ENCODE measurements at places on chromosomes 2 and 18. TPM values are rescaled to one million over a fixed set of nuclear protein-coding genes. Genes with fewer than 3 reads are reported as not detected.

DNA sequence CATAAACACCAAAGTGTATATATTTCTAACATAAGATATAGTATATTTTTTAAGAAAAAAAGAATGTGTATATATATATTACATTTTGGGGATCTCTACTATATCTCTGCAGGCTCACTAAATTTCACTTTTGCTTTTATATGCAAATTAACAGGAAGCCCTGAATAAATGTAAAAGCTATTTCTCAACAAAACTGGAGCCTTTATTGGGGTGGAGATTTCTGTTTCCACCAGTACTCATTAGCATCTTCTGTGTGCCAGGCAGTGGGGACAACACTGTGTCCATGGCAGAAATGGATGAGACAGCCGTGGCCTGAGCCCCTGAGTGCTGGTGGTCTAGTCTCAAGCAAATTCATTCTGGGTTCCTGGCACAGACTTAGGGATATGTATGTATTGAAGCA is 41.3 kb downstream of the C18orf63 start:
- H3K27me3 ChIP-seq = no peaks in the 10 kb centered on the region
- no peak overlapping the region for H3K27ac ChIP-seq
- DNase-seq = no peak
- no peaks in the 10 kb centered on the region for H3K36me3 ChIP-seq
- H3K4me1 ChIP-seq = peaks cover 3% of the 10 kb centered on the region

GRCh38 chr2:34736482-34736881 is 1137.4 kb upstream of the FAM98A start:
- no peaks in the 10 kb centered on the region for H3K4me1 ChIP-seq
- H3K4me3 ChIP-seq = no peak overlapping the region
- no peaks in the 10 kb centered on the region for H3K27me3 ChIP-seq
- no peak overlapping the region for H3K27ac ChIP-seq
- no peaks in the 10 kb centered on the region for H3K36me3 ChIP-seq

DNA sequence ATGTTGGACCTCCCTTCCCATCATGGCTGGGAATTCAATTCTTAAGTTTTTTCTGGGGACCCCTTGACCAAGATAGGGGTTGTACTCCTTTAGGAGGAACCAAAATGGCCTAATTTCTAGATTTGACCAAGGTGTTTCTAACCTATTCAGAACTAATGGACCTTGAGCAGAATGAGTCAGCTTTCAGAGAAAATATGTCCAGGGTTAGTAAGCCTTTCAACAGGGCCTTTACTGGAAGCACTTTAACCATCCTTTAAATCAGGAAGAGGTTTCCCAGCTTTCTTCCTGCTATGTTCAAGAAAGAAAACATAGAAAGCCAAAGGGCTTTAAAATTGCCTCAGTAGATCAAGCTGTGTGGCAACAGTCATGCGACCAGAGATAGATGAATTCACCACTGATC is 1184.9 kb upstream of the ACVR2A start:
- H3K27me3 ChIP-seq = no peaks in the 10 kb centered on the region
- no peak overlapping the region for H3K4me3 ChIP-seq
- H3K4me1 ChIP-seq = no peaks in the 10 kb centered on the region
- no peak overlapping the region for H3K27ac ChIP-seq

- no peaks in the 10 kb centered on the region for H3K36me3 ChIP-seq
- DNase-seq = no peak
- no peaks in the 10 kb centered on the region for H3K27me3 ChIP-seq
- no peak overlapping the region for H3K27ac ChIP-seq
- H3K4me1 ChIP-seq = no peaks in the 10 kb centered on the region
Observed at GRCh38 chr18:76231402-76231801, 263.6 kb downstream of the ZNF516 start.

GRCh38 chr18:22167091-22167470 is 2.3 kb upstream of the GATA6 start:
- H3K27ac ChIP-seq = peak overlapping the region; percentile 98
- H3K4me3 ChIP-seq = peak overlapping the region; percentile 90
- peaks cover 5% of the 10 kb centered on the region for H3K36me3 ChIP-seq
- peak; percentile 74 for DNase-seq
- H3K27me3 ChIP-seq = no peaks in the 10 kb centered on the region

- H3K27ac ChIP-seq = no peak overlapping the region
- H3K4me3 ChIP-seq = no peak overlapping the region
- H3K4me1 ChIP-seq = peaks cover 7% of the 10 kb centered on the region
- no peaks in the 10 kb centered on the region for H3K27me3 ChIP-seq
Observed at GRCh38 chr2:111710085-111710484, 173.9 kb downstream of the ANAPC1 start.

DNA sequence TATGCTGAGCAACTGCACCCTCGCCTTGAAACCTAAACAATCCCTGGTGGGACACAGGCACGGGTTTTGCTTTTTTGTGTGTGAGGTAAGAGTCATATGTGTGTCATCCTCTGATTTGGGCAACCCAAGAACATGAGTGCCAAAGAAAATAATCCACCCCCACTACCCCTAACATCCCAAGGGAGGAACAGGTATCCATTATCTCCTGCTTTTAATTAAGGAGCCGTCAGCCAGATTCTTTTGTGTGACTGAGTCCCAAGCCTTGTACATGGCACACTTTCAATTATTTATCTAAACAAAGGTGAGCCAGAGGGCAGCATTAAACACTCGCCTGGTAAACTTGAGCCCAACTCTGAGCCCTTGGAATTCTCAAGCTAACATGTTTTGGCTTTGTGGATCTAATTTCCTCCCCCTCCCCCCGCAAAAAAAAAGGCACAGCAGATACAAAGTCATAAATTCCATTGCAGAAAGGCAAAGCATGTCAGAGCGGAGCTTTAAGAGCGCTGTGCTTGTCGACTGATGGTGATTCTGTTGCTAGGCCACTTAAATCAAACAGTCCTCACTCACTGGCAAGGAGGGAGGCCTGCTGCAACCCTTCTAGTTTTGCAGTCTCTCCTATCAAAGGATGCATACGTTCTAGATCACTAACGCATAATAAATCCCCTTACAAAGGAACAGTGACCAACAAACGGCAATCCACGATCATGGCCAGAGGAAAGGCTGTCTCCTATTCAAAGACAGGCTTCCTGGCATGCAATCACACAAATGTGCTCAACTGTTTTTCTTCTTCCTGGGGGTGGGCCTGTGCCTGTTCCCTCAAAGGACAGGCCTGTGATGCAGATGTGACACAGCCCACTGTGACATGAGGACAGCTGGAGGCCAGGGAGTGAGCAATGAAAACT is 143.5 kb upstream of the LMAN1 start:
- no peak for DNase-seq
- H3K4me3 ChIP-seq = no peak overlapping the region
- no peaks in the 10 kb centered on the region for H3K27me3 ChIP-seq
- H3K4me1 ChIP-seq = no peaks in the 10 kb centered on the region
- H3K27ac ChIP-seq = no peak overlapping the region

DNA sequence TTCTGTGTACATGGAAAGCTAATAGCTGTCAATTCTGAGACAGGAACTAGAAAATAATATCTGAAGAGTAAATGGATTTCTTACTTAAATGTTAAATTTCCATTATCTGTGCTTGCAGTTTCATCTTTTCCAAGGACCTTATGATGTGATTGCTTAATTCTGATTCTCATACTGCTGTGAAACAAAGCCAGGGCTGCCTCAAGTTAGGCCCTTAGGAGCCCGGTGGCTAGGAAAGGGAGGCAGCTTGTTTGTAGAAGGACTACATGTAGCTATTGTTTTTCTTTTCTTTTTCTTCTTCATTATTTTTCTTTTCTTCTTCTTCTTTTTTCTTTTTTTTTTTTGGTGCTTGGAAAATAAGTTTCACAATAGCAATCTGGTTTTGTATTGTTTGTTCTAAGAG is 50.5 kb downstream of the XRCC5 start:
- no peaks in the 10 kb centered on the region for H3K4me1 ChIP-seq
- no peak overlapping the region for H3K4me3 ChIP-seq
- no peak for DNase-seq
- H3K36me3 ChIP-seq = peaks cover 79% of the 10 kb centered on the region

- no peak overlapping the region for H3K4me3 ChIP-seq
- no peak for DNase-seq
- H3K4me1 ChIP-seq = no peaks in the 10 kb centered on the region
- H3K27me3 ChIP-seq = no peaks in the 10 kb centered on the region
Observed at GRCh38 chr2:47737191-47737975, 45.6 kb upstream of the MSH6 start.

- H3K4me3 ChIP-seq = no peak overlapping the region
- H3K4me1 ChIP-seq = no peaks in the 10 kb centered on the region
- no peak overlapping the region for H3K27ac ChIP-seq
- no peaks in the 10 kb centered on the region for H3K27me3 ChIP-seq
- DNase-seq = no peak
Observed at GRCh38 chr2:98025481-98026037, 29.8 kb upstream of the TMEM131 start.

GRCh38 chr18:2776601-2777000 is 70.2 kb upstream of the EMILIN2 start:
- no peak for DNase-seq
- H3K36me3 ChIP-seq = peaks cover 84% of the 10 kb centered on the region
- H3K27ac ChIP-seq = no peak overlapping the region
- H3K27me3 ChIP-seq = no peaks in the 10 kb centered on the region
- H3K4me1 ChIP-seq = no peaks in the 10 kb centered on the region

- H3K27ac ChIP-seq = no peak overlapping the region
- no peak overlapping the region for H3K4me3 ChIP-seq
- DNase-seq = no peak
- no peaks in the 10 kb centered on the region for H3K4me1 ChIP-seq
Observed at GRCh38 chr2:171723716-171724683, 36.7 kb downstream of the DYNC1I2 start.

GRCh38 chr2:41137031-41137430 is 685.1 kb upstream of the SLC8A1 start:
- no peaks in the 10 kb centered on the region for H3K27me3 ChIP-seq
- no peak overlapping the region for H3K27ac ChIP-seq
- no peaks in the 10 kb centered on the region for H3K4me1 ChIP-seq
- no peak overlapping the region for H3K4me3 ChIP-seq
- no peak for DNase-seq
- no peaks in the 10 kb centered on the region for H3K36me3 ChIP-seq

DNA sequence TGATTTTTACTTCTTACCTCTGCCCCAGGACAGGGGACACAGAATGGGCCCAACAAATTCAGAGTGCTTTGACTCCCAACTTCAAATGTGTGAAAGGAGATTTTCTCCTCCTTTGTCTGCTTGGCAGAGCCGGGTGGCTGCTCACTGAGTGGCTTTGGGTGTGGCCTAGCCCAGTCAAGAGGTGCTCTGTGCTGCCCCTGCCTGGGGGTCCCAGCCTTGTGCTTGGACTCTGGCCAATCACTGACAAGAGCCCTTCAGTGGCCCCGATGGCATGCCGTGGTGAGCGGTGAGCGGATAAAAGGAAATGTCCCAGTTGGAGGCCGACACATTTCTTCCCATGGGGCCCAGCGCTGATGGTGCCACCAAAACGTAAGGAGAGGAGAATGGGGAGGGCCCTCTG is 259.2 kb downstream of the CELF4 start:
- no peak for DNase-seq
- no peak overlapping the region for H3K4me3 ChIP-seq
- no peaks in the 10 kb centered on the region for H3K36me3 ChIP-seq
- H3K27ac ChIP-seq = no peak overlapping the region
- H3K27me3 ChIP-seq = no peaks in the 10 kb centered on the region

RNF152 gene
- total RNA-seq = 9.6 TPM

DSG4 gene
- not detected for total RNA-seq

ALKAL2 gene
- total RNA-seq = 26.7 TPM

IL37 gene
- not detected for total RNA-seq

TNS1 gene
- total RNA-seq = 1,334 TPM

IL1RL2 gene
- not detected for total RNA-seq

CFC1 gene
- not detected for total RNA-seq

FAM228A gene
- not detected for total RNA-seq

PRPF40A gene
- 28.9 TPM for total RNA-seq

CD8B gene
- not detected for total RNA-seq

All from ascending aorta (tissue), 2 donors.